ENCODE measurements at places on chromosomes 11 and 22.

GRCh38 chr22:30574095-30574981 is at the start of gene GAL3ST1:
Gene GAL3ST1, minus strand, starts transcription at chr22:30574665. Its CDS starts 17,273 bp downstream, at chr22:30557392.
- no peak for DNase-seq

DNA sequence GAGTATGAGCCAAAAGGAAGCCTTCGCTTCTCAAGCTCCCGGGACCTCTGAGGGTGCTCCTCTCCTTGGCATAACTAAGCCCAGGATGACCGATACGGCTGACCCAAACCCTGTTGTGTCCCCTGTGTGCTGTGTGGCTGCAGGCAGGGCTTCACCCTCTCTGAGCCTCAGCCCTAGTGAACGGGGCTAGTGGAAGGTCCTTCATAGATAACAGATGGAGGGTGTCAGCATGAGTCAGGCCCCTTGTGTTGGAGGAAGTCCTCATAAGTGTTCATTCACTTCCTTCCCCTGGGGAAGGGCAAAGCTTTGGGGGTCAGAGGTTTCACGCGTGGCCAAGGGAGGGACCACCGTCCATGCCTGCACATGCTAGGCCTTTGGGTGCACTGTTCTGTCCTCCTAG is 21.5 kb downstream of the SHISAL1 start:
- DNase-seq, result no peak

DNA sequence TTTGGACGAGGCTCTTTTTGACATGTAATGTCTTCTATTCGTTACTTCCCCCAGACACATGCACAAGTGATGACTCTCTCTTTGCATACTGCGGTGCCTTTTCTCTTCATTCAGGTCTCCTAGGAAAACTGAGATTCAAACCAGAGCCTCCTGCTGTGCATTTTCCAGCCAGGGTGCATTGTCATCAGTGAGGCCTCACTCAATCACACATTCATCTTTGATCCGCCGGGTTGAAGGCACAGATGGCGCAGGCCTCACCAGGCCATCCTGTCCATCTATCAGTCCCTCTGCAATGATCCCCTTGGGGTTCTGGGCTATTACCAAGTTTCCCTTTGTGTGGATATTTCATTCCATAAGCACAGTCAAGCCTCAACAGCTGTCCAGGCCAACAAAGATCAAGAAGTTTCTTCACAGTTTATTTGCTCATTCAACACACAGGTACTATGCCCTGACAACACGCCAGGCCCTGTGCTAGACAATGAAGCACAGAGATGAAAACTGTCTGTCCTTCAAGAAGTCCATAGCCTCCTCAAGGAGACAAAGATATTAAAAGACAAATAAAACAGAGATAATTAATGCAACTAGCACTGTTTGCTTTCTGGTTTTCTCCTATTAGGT is 107.8 kb downstream of the LARGE1 start:
- DNase-seq, result no peak

DNA sequence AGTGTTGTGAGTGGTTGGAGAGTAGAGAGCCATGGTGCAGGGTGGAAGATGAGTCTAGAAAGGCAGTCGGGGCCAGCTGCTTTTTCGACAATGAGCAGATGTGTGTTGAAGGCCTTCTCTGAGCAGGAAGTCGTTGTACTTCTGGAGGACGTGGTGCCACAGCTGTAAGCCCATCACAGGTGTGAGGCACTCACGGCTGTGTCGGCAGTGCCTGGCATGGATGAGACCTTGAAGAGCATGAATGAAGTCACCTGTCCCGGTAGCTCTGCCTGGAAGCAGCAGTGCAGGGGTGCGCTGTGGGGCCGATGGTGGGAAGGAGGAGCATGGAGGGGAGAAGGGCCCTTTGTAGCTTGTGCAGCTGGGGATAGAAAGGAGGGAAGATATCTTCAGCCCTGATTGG is 165.2 kb downstream of the PKNOX2 start:
- no peak for DNase-seq

- DNase-seq, result no peak
Observed at GRCh38 chr22:28955817-28956216, 72.4 kb downstream of the ZNRF3 start.

DNA sequence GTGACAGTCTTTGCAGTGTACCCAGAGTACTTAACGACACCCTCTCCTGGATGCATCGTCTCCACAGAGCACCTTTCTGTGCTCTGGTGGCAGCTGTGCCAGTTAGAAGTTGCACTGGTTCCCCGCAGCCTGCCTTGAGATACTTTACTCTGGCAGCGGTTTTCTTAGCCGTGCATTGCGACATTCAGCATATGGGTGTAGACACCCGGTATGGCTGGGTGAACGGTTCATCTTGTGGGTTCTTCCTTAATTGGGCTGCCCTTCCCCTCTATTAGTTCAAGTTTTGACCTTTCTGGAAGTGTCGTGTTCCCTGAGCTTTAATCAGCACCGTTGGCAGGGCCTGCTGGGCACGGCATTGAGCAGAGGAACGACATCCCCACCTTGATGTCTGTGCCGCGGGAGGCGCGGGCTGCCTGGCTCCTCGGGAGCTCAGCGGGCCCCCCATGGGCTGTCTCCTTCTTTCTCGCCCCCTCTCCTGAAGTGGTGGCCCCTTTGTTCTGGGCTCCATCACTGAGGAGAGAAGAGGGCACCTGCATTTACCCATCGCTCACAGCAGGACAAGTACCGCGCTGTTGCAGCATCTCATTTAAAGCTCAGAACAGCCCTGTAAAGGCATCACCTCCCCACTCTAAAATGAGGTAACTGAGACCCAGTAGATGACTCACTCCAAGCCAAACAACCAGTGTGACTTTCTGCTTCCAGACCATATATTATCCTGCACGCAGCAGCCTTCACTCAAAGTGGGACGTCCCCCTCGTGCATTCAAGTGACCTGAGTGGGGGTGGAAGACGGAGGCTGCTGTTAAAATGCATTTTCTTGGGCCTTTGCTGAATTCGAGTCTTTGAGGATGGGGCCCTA is 13.3 kb downstream of the FAM83F start:
- DNase-seq, result no peak

GRCh38 chr11:36313750-36314433 is 17.8 kb downstream of the PRR5L start:
- no peak for DNase-seq

- no peak for DNase-seq
Observed at GRCh38 chr11:103652013-103652412, 384.4 kb upstream of the DDI1 start.

DNA sequence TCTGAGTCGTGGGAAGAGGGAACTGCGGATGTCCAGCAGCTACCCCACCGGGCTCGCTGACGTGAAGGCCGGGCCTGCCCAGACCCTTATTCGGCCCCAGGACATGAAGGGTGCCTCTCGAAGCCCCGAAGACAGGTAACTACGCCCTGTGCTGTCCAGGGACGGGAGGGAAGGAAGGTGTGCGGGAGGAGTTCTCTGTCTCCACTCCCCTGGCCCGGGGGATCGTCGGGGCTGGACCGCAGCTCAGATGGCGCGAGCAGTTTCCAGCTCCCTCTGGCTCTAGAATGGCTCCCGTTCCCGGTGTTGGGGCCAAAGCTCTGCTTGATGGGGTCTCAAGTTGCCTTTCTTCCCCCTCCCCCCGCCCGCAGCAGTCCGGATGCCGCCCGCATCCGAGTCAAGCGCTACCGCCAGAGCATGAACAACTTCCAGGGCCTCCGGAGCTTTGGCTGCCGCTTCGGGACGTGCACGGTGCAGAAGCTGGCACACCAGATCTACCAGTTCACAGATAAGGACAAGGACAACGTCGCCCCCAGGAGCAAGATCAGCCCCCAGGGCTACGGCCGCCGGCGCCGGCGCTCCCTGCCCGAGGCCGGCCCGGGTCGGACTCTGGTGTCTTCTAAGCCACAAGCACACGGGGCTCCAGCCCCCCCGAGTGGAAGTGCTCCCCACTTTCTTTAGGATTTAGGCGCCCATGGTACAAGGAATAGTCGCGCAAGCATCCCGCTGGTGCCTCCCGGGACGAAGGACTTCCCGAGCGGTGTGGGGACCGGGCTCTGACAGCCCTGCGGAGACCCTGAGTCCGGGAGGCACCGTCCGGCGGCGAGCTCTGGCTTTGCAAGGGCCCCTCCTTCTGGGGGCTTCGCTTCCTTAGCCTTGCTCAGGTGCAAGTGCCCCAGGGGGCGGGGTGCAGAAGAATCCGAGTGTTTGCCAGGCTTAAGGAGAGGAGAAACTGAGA is 1.4 kb downstream of the ADM start:
- DNase-seq, result no peak
